Left ventricle myocardium superior (tissue), 1 donor: ENCODE measurements at places on chromosomes 1 and 21.

DNA sequence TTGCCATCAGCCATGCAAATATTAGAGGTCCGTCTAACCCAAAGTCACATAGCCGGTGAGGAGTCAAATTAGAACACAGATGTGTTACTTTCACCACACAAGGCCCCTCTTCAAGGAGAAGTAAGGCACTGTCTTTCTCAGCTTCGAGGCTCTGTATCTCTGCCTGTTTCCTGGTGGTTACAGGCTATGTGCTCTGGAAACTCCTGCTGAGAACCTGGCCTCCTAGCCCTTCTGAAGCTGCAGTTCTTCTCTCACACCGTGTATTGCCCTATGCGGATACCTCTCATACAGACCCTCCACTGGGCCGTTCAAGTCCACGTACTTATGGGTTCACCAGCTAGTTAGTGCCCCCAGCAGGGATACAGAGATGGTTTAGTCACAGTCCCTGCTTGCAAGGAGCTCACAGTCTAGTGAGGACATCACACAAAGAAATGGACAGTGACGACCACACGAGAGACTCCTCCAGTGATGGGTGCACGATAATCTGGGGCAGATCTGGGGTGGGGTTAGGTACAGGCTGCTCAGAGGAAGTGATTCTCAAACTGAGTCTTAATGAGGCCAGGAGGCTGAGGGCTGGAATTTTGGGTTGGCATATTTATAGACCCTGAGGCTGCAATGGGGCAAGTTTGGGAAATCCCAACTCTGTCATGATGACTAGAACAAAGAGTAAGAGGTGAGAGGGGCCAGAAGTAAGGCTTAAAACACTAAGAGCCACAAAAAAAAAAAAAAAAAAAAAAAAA, 22.8 kb upstream of the ELOA start:
- no peak for DNase-seq

DNA sequence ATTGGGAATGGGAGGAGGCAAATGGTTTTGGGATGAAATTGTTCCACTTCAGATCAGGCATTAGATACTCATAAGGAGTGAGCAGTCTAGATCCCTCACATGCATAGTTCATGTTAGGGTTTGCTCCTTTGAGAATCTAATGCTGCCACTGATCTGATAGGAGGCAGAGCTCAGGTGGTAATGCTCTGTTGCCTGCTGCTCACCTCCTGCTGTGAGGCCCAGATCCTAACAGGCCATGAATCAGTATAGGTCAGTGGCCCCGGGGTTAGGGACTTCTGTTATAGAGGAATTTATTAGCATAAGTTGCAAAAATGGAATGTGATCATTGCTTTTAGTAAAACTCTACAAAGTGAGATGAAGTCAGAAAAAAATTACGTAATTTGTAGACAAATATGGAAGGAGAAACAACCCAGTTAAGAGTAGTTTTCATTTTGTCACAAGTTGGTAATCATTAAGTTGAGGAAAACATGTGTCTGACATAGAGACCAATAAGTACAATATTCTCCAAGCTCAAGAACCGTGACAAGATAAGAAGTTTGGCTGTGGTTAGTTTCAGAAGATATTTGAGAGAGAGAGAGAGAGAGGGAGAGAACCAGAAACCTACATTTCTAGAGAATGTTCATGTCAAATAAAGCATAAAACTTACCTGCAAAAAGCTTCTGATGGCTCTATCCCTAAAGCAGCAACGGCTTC, 689.7 kb upstream of the PRMT6 start:
- no peak for DNase-seq

DNA sequence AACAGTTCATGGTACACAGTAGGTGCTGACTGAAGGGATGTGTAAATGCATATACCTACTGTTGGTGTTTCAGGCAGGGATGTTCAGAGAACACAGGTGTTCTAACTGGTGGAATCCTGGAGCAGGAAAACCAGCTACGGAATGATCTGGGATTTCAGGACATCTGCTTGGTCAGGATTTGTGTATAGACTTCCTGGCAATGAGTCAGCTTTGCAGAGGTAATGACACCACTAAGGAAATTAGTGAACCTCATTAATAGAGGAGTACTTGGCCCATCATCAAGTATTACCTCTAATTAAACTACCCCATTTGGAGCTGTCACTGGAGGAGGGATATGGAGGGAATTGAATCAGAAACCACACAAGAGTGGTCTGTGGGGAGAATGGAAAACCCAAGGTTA, 7.3 kb downstream of the MRPL37 start:
- no peak for DNase-seq

DNA sequence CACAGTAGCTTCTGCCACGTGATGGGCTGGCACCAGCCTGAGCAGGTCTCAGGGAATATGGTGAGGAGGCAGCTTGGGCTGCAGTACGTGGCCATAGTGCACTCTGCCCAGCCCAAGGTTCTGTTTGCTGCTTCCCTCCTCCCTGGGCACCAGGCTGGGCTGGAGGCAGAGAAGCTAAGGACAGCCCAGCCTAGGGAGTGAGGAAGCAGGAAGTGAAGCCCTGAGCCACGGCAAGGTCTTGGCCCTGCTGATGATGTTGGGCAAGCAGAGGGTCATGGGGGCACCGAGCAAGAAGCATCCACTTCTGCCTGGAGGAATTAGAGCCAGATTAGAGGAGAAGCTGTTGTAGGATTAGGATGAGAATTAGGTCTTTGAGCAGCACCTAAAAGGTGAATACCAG, 326.7 kb upstream of the VAMP3 start:
- DNase-seq: no peak

GRCh38 chr1:31437433-31438037, 24.5 kb downstream of the SERINC2 start:
- DNase-seq: no peak

- no peak for DNase-seq
Observed at GRCh38 chr1:22676916-22677583, 24.0 kb downstream of the C1QB start.

- no peak for DNase-seq
Observed at GRCh38 chr21:33018707-33019465, 6.8 kb upstream of the OLIG2 start.

DNA sequence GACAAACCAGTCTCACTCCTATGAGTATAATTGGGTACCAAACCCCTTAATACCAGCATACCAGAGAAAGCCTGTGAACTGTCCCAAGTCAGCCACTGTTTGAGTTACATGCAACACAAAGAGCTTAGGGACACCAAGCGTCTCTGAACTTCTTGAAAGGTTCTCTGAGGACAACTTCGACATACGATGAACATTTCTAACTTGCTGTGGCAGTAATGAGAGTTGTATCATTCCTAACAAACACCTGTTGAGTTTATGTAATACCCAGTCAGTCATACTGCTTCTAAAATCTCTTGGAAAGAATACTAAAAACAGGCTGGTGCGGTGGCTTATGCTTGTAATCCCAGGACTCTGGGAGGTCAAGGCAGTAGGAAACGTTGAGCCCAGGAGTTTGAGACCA, 18.4 kb downstream of the CCT8 start:
- no peak for DNase-seq

DNA sequence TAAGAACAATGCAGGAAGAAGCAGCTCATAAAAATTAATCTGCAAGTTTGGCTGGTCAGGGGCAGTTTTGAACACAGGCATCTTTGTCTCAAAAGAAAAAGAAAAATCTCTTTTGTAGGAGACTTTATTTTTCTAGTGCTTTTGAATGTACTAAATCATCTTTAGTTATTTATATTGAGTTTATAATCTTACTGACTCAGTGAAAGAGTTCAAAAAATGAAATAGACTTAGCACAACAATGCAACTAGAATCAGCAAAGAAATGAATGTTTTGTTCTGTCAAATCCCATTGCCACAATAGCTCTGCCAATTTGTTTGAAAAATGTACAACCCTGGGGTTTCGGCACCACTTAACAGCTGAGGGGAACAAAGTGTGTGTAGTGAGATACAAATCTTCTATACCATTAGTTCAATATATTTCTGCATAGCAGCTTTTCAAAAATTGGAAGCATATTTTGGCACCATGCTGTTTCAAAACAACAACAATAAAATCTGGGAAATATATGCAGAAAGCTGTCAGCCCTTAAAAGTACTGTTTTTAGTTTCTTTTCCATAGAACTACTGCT, 1969.1 kb downstream of the MRPL39 start:
- DNase-seq: no peak

GRCh38 chr21:37531431-37531932, 164.9 kb downstream of the DYRK1A start:
- DNase-seq: peak; percentile 82

DNA sequence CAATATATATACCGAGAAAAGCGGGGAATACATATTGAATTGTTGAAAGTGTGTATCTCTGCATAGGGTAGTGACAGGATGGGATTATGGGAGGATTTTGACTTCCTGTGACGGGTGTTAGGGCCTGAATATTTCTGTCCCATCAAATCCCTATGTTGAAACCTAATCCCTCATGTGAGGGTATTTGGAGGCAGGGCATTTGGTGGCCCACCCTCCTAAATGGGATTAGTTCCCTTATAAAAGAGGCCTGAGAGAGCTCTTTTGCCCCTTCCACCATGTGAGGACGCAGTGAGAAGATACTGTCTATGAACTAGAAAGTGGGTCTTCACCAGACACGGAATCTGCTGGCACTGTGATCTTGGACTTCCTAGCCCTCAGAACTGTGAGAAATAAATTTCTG, 137.3 kb downstream of the ZSCAN20 start:
- no peak for DNase-seq

GRCh38 chr1:212488436-212489283, 55.9 kb downstream of the NENF start:
- no peak for DNase-seq

DNA sequence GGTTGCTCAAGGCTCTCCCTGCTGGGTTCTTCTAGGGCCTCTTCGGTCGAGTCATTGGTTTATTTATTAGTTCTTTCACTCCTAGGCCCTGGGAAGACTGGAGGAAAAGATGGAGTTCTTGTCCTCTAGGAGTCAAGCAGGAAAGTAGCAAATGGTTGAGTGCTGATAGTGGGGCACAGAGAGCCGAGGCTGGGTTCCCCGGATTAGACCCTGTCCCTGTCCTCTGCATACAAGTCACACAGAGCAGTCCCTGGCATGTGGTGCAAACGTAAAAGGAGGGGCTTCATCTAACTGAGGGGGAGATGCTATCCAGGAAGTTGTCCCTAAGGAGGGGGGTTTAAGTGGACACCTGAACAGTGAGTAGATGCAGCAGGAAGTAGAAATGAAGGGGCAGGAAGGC, 19.2 kb upstream of the KCNE2 start:
- no peak for DNase-seq

DNA sequence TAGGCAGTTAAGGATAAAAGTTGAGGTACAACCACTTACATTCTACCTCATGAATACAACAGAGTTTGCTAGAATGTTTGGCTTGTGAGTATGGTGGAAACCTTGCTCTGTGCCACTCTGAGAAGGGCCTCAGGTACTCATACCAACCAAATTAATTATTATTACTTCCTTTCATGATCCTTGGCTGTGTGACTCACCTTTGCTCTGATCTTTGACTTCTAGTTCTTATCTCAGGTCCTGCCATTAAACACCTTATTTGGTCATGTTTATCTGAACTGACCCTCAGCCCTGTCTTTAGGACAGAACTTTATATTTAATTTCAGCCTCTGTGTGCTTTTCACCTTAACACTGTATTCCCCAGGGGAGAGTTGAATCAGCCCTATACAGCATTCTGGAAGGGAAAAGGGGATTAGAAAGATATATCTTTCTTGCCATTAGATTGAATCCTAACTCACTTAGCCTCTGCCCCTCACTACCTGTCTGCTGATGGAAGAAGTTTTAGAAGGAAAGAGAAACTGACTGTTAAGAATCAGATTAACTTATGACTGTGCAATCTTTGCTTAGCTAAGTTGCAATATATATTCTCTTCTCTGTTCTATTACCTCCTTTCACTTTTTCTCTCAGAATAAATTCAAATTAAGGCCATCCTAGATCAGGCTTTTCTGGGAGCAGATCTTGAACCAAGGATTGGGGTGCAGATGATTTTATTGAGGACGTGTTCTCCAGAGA, 260.4 kb upstream of the DPYD start:
- DNase-seq: no peak

DNA sequence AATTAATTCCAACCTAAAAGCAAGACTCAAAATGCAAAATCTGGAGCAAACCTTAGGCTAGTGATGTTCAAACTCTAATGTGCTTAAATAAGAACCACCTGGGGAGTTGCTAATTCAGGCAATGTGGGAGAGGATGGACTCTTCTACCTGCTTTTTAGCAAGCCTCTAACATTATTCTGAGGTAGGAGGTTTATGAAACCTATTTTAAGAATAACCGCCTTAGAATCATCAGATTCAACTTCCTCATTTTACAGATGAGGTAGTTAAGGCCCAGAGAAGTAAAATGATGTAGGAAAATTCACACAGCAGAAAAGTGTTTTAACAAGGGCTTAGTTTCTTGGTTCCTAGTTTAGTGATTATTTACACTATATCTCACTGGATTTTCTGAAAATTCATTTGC, 8.6 kb upstream of the NTNG1 start:
- no peak for DNase-seq

GRCh38 chr1:113674591-113674990, 84.7 kb downstream of the PHTF1 start:
- DNase-seq: no peak

DNA sequence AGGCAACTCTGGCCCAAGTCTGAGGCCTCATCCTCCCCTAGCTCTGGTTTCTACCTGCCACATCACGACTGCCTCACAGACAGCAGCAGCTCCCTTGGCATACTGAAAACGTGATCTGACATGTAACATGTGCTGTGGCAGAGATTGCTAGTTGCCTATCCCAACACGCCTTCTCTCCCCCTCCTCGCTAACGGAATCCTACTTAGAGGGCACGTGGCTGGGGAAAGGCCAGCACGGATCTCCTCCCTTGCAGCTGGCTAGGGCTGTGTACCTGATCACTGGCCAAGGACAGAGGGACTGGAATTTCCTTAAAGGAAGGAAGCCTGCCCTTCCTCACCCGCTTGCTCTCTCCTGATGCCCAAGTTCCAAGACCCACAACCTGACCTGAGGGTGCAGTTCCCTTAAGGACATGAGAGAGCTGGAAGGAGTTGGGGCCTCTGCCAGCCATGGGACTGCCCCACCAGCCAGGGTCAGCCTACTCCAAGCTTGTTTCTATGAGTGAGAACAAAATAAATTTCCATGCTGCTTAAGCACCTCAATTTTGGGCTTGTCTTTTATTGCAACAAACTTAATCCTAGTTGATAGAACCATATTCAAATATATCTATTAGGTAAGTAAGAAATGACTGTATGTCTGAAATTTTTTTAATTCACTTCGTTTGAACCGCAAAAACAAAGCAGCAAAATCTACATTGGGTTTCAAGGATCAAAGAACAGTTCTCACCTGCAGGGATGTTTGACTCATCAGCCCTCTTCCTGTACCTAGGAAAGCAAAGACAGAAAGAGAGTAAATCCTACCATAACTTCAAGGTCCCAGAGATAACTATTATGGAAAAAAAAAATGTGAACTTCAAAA, 7.2 kb downstream of the SETD4 start:
- DNase-seq: no peak

DNA sequence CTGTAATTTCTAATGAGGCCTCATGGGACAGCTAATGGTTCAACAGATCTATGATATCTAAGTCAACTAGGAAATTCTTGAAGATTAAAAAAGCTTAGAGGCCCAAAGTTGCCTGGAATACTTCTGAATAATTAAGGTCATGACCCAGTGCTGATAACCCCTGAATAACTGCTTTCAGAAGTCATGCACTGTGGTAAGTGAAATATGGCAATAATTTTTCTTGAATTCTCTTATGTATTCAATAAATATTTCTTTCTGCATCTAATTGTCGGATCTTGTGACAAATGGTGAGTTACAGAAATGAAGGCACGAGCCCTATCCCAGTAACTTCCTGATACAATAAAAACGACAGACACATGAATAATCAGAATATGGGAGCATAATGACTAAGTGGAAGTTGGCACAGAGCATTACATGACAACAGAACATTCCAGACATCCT, 219.3 kb upstream of the GREM2 start:
- DNase-seq: no peak

GRCh38 chr1:115432061-115432460, 94.0 kb upstream of the NGF start:
- DNase-seq: no peak
